Brain pericyte (primary cell): ENCODE measurements at places on chromosomes 5 and 9.

- DNase-seq = no peak
These were observed 2171.9 kb upstream of the WWC1 start for GRCh38 chr5:166119506-166119905.

DNA sequence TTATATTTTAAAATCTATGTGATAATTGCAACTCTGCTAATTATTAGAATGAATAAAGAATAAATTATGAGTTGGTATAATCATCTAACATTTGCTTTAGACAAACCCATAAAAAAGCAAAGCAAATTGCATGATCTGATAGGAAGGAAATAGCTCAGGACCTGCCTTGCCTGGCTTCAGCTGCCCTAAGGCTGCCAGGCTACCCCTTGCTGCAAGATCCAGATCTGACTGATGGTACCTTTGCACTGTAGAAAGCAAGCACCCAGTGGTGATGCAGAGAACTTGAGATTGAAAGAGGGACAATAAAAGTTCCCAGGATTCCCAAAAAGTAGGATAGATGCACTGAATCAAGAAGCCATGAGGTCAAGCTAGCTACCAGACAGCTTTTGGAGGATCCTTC is 100.9 kb upstream of the FSTL4 start:
- no peak for DNase-seq

DNA sequence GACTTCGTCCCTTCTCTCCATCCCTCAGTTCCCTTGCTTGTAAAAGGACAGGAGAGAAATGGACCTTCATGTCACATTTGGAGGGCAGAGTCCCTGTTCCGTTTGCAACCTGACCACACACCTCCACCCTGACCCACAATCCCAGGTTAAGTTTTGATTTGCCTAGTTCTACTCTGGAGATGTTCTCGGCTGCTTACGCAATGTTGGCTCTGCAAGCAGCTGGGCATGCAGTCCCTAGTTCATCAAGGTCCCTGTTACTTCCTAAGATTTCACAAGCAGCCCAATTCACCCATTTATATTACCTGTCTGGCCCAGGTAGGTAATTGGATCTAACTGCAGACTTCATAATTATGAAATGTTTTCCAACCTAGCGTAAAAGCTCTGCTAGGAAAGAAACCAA is 28.8 kb downstream of the SLIT3 start:
- DNase-seq = no peak

GRCh38 chr9:129728744-129729143 is 24.1 kb downstream of the PTGES start:
- no peak for DNase-seq

DNA sequence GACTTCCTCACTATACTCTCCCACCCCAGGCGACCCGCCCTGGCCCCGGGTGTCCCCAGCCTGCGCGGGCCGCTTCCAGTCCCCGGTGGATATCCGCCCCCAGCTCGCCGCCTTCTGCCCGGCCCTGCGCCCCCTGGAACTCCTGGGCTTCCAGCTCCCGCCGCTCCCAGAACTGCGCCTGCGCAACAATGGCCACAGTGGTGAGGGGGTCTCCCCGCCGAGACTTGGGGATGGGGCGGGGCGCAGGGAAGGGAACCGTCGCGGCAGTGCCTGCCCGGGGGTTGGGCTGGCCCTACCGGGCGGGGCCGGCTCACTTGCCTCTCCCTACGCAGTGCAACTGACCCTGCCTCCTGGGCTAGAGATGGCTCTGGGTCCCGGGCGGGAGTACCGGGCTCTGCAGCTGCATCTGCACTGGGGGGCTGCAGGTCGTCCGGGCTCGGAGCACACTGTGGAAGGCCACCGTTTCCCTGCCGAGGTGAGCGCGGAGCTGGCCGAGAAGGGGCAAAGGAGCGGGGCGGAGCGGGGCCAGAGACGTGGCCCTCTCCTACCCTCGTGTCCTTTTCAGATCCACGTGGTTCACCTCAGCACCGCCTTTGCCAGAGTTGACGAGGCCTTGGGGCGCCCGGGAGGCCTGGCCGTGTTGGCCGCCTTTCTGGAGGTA is 2.1 kb downstream of the CA9 start:
- DNase-seq = no peak
